ENCODE measurements at places on chromosomes 16 and 17.

GRCh38 chr17:14712611-14713021, 411.7 kb downstream of the HS3ST3B1 start:
- no peak for DNase-seq

DNA sequence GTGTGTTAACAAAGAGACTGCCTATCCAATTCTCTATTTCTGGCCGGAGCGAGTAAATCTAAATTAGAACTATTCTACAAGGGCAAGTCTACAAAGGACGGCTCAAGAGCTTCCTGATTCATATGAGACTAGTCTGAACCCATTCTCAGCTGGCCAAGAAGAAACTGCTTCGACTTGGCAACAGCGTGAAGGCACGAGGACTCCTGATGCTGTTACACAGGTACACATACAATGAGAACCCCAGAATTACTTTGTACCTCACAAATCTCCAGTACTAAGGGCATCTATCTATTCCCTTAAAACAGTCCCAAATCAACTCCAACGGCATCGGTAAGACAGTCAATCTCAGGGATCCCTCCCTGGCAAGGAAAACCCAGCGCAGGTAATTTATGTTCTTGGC, 1.5 kb downstream of the CRK start:
- DNase-seq, result no peak

DNA sequence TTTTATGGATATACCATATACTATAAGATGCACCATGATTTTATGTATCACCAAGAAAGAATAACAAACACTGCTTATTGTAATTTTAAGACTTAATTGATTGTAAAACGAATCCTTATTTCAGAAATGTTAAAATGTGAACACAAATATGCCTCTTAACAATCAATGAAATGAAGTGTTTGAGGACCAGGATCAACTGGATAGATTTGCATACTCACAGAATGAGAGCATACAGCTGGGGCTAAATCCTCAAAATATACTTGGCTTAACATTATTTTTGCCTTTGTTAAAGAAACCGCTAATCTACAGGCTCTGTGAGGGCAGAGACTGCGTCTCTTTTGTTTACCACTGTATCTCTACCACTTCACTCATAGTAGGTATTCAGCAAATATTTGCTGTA, 93.6 kb downstream of the SPACA3 start:
- no peak for DNase-seq

DNA sequence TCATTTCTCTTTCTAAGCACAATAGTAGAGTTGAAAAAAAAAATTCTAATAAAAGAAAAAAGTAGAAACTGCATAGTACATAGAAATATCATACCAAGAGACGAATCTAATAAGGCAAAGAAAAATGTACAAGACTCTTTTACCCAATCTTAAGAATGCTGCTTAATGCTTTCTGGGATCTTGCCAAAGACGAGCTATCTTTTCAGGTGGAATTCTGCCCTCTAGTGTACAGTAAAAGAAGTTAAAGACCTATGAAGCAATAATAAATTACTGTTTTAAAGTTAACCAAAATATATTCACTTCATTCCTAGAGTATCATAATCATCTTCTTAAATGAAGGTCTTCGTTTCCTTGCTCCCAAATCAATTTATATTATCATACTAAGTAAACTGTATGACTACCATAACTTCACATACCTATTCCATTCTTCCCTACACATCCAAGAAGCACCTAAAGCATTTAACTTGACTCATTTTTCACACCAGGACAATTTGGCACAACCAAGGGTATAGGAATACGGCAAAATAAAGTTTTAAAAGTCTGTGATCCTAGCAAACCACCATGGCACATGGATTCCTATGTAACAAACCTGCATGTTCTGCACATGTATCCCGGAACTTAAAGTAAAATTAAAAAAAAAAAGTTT, 47.7 kb downstream of the CFDP1 start:
- no peak for DNase-seq

GRCh38 chr16:65679785-65680184, 557.9 kb upstream of the CDH11 start:
- DNase-seq, result no peak

- no peak for DNase-seq
Measured at GRCh38 chr17:9837551-9838471, 12.1 kb downstream of the GLP2R start.

DNA sequence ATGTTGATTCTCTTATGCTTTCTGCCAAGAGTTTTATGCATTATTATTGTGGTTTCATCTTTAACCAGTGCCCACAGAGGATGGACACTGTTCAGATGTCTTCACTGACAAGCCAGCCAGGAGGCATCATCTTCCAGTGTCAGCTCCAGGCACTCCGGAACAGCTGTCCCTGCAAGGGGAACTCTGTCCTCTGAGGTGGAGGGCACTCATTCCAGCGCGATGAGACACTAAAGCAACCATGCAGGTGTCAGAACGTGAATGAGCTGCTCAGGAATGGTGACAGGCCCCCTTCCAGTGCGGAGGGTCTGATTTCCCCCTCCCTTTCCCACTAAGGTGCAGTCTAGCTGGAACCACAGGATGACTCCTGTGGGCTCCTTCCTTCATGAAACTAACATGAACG, 117.5 kb downstream of the NOG start:
- no peak for DNase-seq

DNA sequence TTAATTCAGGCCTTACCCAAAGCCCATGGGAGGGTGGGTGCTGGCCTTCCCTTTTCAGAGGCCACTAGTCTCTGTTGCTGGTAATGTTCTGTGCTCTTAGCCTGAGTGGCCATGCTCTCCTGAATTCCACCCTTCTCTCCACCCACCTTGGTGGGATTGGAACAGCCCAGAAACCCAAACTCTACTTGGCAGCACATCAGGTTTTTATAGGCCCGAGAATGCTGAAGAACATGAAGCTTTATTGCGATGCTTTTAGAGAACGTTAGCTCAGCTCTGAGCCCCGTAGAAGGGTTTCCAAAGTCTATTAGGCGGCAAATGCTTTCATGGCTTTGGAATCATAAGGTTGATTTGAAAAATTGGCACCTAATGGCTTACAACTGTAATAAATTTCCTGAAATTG, 209.3 kb downstream of the MSI2 start:
- DNase-seq, result no peak

- no peak for DNase-seq
Measured at GRCh38 chr17:29749045-29749825, 126.5 kb upstream of the CORO6 start.

GRCh38 chr17:1422885-1423284, 22.9 kb upstream of the YWHAE start:
- no peak for DNase-seq

DNA sequence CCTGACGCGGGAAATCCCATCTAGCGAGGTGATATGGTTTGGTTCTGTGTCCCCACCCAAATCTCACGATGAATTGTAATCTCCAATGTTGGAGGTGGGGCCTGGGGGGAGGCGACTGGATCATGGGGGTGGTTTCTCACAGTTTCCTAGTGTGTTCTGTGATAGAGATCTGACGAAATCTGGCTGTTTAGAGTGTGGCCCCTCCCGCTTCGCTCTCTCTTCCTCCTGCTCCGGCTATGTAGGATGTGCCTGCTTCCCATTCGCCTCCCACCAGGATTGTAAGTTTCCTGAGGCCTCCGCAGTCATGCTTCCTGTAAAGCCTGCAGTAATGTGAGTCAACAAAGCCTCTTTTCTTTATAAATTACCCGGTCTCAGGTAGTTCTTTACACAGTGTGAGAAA, 31.6 kb downstream of the IFT140 start:
- DNase-seq, result no peak

DNA sequence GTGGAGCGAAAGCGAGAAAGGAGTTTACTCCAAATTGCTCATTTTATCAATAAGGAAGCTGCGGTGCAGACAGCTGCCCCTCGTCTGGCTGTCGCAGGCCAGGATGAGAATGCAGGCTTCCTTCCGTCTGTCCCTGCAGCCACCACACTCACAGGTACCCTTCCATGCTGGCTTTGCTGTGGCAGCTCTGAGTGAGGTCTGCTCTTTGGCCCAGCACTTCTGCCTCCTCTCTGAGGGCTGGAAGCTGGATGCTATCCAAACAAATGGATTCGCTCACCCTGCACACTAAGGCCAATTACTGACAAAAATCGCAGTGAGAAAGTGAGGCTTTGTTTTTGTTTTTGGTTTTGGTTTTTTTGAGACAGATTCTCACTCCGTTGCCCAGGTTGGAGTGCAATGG, 7.0 kb downstream of the ARMC7 start:
- DNase-seq, result no peak

GRCh38 chr17:82238472-82239201, 9.8 kb downstream of the SLC16A3 start:
- peak; percentile 77 for DNase-seq

DNA sequence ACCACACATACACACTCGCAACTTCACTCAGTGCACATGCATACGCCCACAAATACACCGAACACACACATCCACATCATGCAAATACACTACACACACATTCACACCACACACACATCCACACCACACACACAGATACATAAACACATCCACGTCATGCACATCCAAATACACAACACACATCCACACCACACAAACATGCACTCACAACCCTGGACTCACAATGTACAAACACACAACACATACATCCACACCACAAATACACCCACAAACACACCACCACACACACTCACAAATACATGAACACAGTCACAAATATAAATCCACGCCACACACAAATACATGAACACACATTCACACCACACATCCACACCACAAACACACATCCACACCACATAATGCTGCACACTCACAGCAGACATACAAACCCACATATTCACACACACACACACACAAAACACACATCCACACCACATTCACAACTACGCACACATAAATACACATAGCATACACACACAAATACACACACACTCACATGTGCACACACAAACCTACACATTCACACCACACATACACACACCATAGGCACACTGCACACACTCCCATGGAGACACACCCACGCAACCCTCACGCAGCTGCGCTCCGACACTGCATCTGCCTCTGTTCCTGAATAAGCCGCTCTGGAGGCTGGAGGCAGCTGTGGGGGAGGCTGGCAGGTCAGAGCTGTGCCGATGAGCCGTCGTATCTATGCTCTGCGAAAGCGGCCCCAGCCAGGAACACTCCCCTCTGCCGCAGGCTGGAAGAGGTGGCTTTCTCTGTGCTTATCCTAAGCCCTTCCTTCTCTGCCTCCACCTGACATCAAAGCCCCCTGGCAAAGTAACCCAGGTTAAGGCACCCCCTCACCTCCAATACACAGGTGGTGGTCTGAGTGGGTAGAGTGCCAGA, 141.8 kb downstream of the GRIN2A start:
- DNase-seq, result no peak

GRCh38 chr17:65121916-65122806, 15.0 kb upstream of the RGS9 start:
- DNase-seq, result no peak

- no peak for DNase-seq
Measured at GRCh38 chr16:11158018-11158417, 98.0 kb downstream of the SOCS1 start.

DNA sequence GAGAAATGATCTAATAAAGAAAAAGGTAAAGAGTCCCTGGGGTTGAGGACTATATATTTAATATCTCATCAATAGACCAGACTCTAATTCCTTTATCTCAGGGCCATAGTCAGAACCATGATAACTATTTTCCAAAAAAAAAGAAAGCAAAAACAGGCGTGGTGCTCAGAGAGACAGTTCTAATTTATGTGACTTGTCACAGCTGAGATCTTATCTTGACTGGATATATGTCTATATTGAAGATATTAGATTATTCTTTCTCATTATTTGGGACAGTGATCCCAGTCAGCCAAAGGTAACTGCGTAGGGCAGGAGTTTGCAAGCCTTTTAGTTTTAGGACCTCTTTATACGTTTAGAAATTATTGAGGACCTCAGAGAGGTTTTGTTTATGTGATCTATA, 52.4 kb downstream of the ITFG1 start:
- DNase-seq, result no peak

DNA sequence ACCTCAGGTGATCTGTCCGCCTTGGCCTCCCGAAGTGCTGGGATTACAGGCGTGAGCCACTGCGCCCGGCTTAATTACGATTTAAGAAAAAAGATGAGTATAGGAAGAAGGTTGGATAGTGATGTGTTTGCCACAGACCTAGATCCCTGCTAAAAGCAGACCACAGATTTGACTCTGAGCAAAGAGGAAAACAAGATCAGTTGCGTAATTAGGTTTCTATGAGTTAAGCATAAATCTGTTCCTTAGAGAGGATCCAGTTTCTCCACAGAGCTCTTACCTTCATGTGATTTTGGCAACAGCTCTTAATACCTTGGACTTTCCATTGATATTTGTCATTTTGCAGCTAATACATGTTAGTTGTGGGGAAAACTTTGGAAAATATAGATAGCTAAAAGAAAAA, 31.1 kb downstream of the CDH1 start:
- DNase-seq, result no peak

DNA sequence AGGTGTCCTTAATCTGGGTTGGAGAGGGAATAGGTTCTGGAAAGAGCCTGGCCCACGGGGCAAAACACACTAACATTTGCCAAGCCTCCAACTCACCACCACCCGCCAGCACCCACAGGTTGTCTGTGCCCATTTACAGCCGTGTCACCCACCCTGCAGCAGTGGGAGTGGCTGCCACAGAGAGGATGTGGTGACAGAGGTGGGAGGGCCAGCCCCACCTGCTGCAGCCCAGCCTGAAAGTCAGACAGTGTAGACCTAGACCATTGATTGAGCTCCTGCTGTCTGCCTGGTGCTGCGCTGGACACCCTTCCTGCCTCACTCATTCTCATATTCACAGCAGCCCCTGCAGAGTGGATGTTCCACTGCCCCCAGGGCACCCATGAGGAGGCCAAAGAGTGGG, 44.7 kb downstream of the IL21R start:
- DNase-seq, result no peak

GRCh38 chr17:45782889-45783592, 1.1 kb upstream of the CRHR1 start:
- no peak for DNase-seq

- DNase-seq, result no peak
Measured at GRCh38 chr17:6393351-6393952, 41.5 kb downstream of the AIPL1 start.

- no peak for DNase-seq
Measured at GRCh38 chr16:85824161-85825135, 25.0 kb downstream of the COX4I1 start.

DNA sequence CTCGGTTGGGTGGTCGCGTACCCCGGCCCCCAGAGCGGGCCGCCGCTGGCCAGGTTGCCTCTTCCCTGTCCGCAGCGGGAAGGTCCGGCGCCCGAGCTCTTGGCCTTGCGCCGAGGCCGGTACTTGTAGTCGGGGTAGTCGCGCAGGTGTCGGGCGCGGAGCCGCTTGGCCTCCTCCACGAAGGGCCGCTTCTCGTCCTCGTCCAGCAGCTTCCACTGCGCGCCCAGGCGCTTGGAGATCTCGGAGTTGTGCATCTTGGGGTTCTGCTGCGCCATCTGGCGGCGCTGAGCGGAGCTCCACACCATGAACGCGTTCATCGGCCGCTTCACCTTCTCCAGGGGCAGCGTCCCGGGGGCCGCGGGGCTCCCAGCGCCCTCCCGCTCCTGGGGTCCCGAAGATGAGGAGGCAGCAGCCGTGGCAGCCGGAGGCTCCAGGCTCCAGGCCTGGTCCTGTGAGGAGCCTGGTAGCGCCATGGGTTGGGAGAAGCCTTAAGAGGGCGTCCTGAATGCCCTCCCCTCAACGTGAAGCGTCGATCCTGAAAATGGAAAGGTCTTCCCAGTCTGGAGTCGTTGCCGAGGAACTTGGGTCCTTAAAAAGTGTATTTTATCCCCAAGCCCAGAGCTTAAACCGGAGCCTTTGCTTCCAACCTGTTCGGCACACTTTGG, 558 bp downstream of the SOX15 start:
- peak; percentile 85 for DNase-seq

GRCh38 chr17:41771389-41772206, 14.9 kb downstream of the JUP start:
- no peak for DNase-seq

- no peak for DNase-seq
Measured at GRCh38 chr16:88681084-88681680, 5.1 kb downstream of the SNAI3 start.

All from coronary artery (tissue), 2 donors.